Kidney tubule cell (primary cell): ENCODE measurements at places on chromosomes 11 and 22.

DNA sequence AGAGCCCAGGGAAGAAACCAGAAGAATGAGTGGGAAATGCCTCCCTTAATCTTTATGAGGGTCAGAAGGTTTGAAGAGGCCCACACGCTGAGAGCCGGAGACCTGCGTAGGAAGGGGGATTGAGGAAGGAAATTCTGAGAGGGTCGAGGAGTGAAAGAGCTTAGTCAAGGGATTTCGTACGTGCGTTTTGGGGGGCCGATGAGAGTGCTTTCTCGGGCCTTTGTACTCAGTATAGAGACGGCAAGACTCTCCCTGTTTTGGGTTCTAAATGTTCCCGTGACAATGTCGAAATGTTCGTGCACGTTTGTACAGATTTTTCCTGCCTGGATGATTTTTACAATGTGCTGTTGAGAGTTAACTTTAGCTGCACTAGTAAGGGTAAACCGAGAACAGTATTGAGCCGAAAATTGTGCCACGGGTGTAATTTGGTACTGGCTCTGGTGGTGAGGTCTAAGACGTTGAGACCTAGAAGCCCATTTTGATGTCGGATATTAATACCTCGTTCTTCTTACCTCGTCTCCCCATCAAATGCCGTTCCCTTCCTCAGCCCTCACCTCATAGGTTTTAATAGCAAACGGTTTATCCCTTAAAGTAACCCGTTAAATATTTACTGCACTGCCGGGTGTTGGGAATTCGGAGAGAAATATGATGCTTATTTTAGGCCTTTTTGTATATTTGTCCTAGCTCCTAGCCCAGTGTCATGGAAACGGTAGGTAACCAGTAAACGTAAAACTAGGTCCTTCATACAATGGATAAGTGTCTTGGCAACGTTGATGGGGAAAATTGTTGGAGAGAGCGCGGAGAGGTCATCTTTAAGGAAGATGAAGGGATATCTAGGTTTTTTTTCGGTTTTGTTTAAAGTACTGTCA, 734 bp downstream of the C11orf58 start:
- peak; percentile 36 for DNase-seq

GRCh38 chr22:45516923-45517675, 14.4 kb downstream of the FBLN1 start:
- peak; percentile 20 for DNase-seq

- no peak for DNase-seq
Observed at GRCh38 chr11:19763330-19763729, 50.7 kb downstream of the NAV2 start.

DNA sequence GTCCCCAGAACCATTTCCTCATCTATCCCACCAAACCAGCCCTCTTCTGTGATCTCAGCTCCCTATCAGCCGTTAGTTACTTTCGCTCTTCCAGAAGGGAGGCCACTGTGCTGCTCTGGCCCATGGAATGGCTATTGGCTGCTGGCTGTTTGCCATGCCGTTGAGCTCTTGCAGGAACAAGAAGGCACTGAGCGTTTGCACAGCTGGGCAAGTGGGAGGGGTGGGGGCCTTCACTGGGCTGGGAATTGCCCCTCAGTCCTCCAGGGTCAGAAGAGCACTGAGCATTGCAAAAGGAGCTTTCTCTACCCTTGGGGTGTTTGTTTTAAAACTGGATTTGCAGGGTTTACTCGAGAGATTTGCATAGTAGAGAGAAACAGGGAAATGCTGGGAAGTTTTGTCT, 129.0 kb upstream of the PARVA start:
- peak; percentile 35 for DNase-seq

DNA sequence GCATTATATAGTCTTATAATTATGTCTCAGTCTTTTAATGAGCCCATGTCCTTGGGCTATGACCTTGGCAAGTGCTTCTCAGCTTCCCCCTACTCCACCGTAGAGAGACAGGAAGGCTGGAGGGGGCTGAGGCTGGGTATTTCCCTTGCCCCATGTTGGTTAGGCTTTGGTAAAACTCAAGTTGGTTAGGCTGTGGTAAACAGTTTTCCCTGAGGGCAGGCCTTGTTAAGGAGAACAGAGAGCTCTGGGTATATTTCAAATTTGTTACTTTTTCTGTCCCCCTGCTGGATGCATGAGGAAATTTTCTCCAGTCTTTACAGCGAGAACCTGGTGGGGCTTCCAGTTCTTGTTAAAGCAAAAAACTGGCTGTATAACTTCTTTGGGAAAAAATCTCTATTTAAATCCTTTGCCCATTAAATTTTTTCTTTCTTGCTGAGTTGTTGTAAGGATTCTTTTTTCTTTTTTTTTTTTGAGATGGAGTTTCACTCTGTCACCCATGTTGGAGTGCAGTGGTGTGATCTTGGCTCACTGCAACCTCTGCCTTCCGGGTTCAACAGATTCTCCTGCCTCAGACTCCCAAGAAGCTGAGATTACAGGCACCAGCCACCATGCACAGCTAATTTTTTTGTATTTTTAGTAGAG, 12.2 kb upstream of the DCHS1 start:
- DNase-seq: peak; percentile 27

- peak; percentile 97 for DNase-seq
Observed at GRCh38 chr11:31810779-31811647, at the start of gene PAX6. TSS of gene PAX6 (minus strand) at chr11:31811322. CDS start at chr11:31806411, 4,911 bp downstream.

GRCh38 chr22:19970479-19971275, 29.1 kb upstream of the TXNRD2 start:
- peak; percentile 56 for DNase-seq

GRCh38 chr11:111843661-111844060, 27.7 kb downstream of the ALG9 start:
- DNase-seq: no peak

DNA sequence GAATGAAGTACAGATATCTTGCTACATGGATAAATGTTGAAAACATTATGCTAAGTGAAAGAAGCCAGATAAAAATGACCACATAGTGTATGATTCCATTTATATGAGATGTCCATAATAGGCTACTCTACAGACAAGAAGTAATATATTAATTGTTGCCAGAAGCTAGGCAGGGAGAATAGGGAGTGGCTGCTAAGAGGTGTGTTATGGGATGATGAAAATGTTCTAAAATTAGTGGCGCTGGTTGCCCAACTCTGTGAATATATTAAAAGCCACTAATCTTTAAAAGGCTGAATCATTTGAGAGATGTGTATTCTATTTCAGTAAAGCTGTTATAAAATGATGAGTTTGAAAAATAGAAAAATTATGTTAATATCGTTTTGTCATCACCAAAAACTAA, 144.4 kb downstream of the NCAM1 start:
- DNase-seq: no peak

DNA sequence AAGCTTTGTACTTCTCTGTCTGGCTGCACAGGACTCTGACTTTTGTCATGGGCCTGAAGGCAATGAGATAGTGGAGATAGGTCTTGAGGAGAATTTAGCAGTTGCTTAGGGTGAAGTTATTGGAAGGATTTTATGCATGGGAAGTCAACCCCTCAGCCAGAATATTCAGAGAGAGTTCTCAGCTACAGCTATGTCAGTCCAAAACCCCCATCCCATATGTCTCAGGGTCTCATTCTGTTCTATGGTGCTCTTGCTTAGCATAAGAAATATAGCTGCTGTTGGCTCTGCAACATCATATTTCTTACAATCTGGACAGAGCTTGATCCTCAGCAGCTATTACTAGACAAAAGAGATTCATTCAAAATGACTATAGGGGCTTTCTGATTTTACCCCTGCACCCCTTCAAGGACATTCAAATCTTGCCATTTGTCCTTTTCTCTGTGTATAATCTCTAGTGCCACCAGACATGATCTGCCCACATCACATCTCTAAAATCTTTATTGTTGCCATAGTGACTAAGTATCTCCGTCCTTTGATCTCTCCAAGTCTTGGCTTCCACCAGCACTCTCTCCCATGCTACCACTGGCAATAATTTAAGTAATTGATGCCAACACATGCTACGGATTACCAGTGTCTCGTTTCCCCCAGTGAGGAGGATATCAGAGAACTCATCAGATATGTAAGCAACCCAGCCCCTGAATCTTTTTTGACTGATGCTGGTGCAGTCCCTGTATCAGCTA, 327.1 kb upstream of the ISX start:
- DNase-seq: no peak

DNA sequence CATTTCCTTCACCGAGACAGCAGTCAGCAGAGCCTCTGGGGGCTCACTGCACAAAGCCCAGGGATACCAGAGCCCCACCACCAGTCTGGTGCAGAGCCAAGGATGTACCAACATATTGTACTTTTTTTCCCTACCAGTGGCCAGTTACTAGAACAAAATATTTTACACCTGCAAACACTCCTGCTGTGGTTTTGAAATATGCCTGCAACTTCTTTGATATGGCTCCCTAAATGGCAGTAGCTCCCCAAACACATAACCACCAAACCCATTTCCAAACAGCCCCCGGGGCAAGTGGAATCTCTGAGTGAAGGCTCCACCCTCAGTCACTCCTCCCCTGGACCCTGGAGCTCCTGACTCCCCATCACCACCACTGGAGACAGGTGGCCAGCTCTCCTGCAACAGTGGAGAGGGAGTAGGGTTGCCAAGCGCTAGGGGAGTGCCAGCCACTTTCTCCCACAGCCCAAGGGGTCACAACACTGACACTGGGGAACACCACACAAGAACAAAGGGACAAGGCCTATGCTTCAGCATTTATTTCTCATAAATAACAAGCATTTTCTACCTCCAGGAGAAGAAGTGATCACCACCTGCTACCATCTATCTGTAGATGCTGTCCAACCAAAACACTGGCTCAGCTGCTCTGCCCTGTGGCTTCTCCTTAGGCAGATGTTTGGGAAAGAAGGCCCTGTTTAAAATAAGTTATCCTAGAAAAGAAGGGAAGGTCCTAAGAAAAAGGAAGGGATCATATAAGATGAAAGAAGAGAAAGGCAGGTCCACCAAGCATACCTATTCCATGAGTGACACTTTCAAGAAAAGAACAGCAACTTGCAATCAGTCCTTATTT, 15.1 kb downstream of the DGCR2 start:
- DNase-seq: no peak

DNA sequence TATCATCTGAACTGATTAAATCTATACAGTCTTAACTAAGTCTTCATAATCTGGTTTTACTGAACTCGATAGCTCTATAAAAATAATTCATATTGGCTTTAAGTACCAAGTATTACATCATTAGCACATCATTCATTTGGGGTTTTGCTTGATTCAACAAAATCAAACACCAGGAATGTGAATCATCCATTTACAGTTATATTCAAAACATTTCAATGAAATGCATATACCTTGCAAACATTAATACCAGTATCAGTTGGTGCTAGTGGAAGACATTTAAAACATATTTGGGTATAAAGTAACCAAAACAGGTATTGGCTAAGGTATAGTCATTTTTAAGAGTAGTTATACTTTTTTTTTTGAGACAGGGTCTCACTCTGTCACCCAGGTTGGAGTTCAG, 12.2 kb upstream of the CCDC89 start:
- no peak for DNase-seq

- no peak for DNase-seq
Observed at GRCh38 chr11:3826721-3827120, 14.0 kb downstream of the RHOG start.

DNA sequence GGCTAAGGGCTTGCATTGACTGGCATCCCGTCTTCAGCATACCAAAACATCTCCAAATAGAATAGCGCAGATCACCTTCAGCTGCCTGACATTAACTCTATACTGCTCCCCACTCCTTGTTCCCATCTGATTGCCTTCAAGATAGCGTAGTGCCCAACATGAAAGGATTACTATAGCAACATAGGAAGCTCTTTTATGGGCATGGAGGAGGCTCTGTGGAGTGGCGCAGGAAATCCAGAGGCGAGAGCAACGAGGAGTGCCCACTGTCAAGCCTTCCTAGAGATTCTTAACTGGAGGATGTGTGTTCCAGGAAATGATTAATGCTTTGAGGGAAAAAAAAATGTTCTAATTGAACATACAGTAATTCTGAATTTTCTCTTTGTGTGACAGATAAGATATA, 213.3 kb downstream of the CADM1 start:
- DNase-seq: no peak

DNA sequence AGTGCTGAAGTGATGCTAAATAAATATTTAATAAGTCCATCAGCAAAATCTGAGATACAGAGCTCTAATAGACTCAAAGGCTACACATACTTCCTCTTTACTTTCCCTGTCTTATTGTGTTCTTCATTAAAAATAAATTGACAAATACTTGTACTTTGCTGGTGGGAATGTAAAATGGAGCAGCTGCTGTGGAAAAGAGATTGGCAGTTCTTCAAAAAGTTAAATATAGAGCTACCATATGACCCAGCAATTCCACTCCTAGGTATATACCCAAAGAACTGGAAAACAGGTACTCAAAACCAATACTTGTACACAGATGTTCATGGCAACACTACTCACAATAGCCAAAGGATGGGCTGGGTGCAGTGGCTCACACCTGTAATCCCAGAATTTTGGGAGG, 76.0 kb downstream of the RBFOX2 start:
- no peak for DNase-seq

GRCh38 chr11:67353317-67354074, at the start of gene POLD4:
TSS of gene POLD4 (minus strand) at chr11:67353546. CDS start at chr11:67353399, 147 bp downstream.
- DNase-seq: peak; percentile 95

GRCh38 chr11:27458182-27458581, 14.4 kb downstream of the LGR4 start:
- DNase-seq: no peak

DNA sequence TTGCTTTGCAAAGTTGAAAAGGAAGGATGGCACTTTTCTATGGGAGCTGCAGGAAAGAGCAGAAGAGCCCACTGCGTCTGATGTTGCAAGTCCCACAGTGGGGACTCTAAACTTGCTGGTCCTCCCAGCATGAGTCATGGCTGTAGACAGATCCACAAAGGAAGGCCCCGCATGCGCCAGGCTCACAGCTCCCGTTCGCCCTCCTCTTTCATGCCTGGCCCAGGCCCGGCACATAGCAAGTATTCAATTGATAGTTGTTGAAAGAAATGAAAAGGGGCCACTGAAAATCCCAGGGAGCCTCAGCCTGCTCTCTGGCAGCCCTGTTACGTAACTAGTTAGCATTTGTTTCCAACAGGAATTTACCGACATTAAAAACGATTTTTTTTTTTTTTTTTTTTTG, 18.9 kb downstream of the AP1B1 start:
- DNase-seq: no peak
